A549 treated with DMSO at 1 μM for 4 hours (cell line): ENCODE measurements at places on chromosomes 1 and 21. TPM values are rescaled to one million over a fixed set of nuclear protein-coding genes. Genes with fewer than 3 reads are reported as not detected.

Gene RHOU
- total RNA-seq: 4.8 to 8.9 TPM (median 6.6 TPM) in 5 replicates

Gene RXFP4
- total RNA-seq: not detected in 5 replicates

Gene KCNJ15
- total RNA-seq: 0.09 to 0.30 TPM (median 0.19 TPM) in 5 replicates

Gene TAS1R1
- not detected in 5 replicates for total RNA-seq

Gene PAX7
- 0.38 to 0.56 TPM (median 0.42 TPM) in 5 replicates for total RNA-seq

Gene LCE2C
- total RNA-seq: not detected in 5 replicates

Gene SPRR4
- not detected in 5 replicates for total RNA-seq

Gene FYB2
- total RNA-seq: not detected in 5 replicates

Gene MRTO4
- 62.9 to 77.6 TPM (median 70.0 TPM) in 5 replicates for total RNA-seq

Gene CRABP2
- 9.9 to 13.9 TPM (median 11.1 TPM) in 5 replicates for total RNA-seq

Gene S100A14
- 0.30 to 0.74 TPM (median 0.60 TPM) in 5 replicates for total RNA-seq

Gene MARK1
- 0.06 to 0.22 TPM (median 0.08 TPM) in 5 replicates for total RNA-seq

Gene LAMB3
- 19.0 to 25.5 TPM (median 22.6 TPM) in 5 replicates for total RNA-seq

Gene RGSL1
- not detected in 5 replicates for total RNA-seq

Gene EPHX1
- 210 to 252 TPM (median 236 TPM) in 5 replicates for total RNA-seq

Gene GPR61
- not detected in 5 replicates for total RNA-seq

Gene PDC
- not detected in 5 replicates for total RNA-seq

Gene C4BPA
- total RNA-seq: 0.48 to 1.0 TPM (median 0.64 TPM) in 5 replicates

Gene PADI2
- total RNA-seq: 0.95 to 1.5 TPM (median 1.3 TPM) in 5 replicates

Gene ITLN1
- not detected in 5 replicates for total RNA-seq

Gene CYP4Z1
- total RNA-seq: not detected in 5 replicates

Gene EXO1
- total RNA-seq: 23.9 to 35.9 TPM (median 31.0 TPM) in 5 replicates

Gene HSD3B2
- total RNA-seq: not detected in 5 replicates

Gene LRRN2
- total RNA-seq: 15.3 to 20.3 TPM (median 16.6 TPM) in 5 replicates

Gene NTMT2
- not detected in 5 replicates for total RNA-seq

Gene SLAMF9
- 0.17 to 0.41 TPM (median 0.31 TPM) in 5 replicates for total RNA-seq

Gene ZMYND12
- 0.17 to 0.53 TPM (median 0.44 TPM) in 5 replicates for total RNA-seq
